ENCODE measurements at places on chromosomes 16 and 17.

GRCh38 chr16:58614212-58614611, 15.4 kb downstream of the CNOT1 start:
- DNase-seq, result no peak

GRCh38 chr17:59428916-59429485, 97.5 kb downstream of the YPEL2 start:
- DNase-seq, result no peak

- no peak for DNase-seq
These were observed 653 bp downstream of the FANCA start for GRCh38 chr16:89815639-89816348.

DNA sequence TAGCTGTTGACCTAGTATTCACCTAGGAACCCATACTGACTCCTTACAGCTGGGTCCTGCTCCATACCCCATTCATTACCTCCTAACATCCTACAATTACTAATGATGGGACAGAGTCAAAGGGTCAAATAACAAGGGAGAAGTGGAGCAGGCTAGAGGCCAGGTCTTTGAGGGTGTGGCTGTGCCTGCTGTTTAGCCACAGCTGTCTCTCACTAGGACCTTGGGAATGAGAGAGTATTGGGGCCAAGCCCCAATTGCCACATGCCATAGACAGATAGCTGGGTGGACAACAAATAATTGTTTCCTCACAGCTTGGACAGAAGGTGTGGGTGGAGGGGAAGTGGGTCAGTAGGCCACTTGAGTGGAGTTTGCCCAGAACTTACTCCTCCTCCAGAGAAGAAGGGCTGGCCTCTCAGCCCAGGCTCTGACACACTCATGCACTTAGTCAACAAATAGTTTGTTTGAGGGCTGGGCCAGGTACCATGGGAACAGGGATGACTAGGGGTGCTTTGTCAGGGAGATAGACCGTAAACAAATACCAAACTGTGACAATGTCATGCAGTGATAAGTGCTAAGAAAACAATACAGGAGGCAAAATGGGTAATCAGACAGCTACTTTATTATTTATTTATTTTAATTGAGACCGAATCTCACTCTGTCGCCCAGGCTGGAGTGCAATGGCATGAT, 10.2 kb upstream of the CENPT start:
- DNase-seq, result peak; percentile 95

DNA sequence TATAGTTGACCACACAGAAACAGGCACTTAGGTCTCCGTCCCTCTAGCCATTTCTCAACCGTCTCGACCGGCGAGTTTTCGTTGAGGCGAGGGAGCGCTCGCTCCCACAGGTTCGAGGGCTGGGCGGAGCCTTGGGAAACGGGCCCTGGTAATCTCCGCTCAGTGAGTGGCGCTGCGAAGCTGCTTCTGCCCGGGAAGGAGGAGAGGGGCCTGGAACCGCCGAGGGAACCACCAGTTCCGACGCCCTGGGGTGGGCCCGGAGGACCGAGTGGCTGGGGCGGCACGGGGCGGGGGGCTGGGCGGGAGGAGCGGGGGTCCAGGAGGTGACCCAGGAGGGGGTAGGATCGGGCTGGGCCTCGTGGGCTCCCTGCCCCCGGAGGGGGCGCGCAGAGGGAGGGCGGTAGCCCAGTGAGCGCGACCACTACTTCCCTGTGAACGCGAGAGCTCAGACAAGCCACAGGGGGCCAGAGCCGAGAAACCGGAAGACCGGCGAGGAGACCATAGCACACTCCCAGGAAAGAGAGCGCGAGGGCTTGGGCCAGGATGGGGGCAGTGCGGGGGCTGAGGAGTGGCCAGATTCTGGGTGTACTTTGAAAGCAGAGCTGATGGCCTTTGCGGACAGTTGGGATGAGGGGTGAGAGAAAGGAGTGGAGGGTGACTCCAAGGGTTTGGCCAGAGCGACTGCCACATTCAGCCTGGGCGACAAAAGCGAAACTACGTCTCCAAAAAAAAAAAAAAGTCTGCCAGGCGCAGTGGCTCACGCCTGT, 29.9 kb upstream of the ARL4D start:
- DNase-seq, result peak; percentile 67

DNA sequence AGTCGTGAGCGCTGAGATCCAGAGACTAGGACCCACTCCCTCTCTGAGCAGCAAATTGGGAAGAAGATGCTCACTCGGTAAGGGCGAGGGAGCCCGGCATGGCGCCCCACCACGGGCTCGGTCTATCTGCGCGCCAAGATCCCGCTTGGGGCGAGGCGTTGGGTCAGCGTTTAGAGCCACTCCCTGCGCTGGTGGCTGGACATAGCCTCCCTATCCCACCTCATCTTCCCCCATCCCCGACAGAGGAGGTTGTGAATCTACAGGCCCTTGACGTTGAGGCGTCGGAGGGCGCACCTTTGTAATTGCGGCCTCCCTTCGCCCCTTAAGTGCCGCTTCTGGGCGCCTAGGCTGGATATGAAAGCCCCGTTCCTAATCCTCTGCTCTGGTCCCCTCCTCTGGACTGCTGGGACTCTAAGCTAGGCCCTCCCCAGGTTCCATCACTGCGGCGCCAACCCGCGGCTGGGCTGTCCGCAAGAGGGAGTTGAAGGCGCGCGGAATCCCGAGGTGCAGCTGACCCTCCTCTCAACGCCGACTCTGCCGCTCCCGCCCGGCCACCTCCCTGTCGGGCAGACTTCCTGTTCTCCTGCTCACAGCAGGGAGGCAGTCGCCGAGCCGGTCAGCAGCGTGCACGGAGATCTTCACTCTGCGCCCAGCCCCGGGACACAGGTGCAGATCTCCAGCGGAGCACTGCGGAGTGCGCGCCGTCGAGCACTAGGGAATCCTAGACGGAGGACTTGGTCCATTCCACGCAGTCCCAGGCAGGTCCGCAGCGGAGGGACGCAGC, 16.1 kb upstream of the HOXB9 start:
- DNase-seq, result no peak

DNA sequence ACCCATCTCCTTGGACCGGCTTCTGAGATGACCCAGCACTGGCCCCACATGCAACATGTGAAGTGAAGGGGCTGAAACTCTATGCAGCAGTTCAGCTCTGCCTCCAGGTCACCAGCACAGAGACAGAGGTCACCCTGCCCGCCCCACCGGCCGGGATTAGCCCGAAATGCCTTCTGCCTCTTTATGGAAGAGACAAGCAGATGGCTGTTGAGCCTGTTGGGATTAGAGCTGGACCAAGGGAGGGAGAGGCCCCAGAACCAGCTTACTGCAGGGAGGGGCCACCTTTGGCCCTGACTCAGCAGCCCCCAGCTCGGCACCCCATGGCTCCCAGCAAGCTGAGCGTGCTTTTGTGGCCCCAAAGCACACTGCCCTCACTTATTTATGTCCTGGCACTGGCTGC, 5.7 kb downstream of the AIPL1 start:
- no peak for DNase-seq

- no peak for DNase-seq
These were observed 2177.2 kb downstream of the TP53TG3F start for GRCh38 chr16:35636480-35637230.

- no peak for DNase-seq
These were observed 18.5 kb upstream of the SPDYE4 start for GRCh38 chr17:8776881-8777280.

- no peak for DNase-seq
These were observed 9.2 kb downstream of the C1QTNF1 start for GRCh38 chr17:79033046-79033616.

DNA sequence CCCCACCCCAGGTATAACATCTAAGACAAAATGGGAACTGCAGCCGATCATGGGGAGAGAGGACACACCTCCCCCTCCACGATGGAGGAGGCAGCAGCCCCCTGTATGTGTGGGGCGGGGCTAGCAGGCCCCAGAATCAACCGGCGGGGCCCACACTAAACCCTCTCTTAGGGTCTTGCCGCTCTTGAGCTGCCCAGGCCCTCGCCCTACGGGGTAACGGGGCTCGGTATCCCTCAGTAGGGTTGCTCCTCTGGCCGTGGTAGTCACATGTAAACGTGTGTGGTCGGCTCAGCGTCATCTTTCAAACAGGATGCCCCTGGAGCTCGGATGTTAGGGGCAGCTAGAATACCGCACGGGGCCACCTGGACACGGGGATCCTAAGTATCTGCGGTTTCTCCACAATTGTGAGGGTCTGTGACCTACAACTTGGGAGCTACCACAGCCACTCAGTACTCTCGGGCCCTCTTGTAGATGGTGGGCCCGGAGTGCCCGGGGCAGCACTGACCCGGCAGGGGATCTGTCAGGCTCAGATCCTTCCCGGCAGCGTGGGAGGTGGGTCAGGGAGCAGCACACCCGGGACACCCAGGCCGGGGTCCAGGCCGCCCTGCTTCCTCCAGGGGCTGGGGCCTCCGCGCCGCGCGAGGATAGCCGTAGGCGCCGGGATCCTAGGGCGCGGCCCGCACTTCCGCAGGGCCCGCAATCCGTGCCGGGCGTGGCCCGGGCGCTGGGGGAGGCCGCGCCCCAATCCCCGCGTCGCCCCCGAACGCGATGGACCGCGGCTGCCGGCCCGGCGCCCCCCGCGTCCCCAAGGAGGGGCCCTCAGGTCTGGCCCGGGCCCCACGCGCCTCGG, 781 bp downstream of the ARHGDIA start:
- no peak for DNase-seq

- peak; percentile 58 for DNase-seq
These were observed 26.1 kb upstream of the KDM8 start for GRCh38 chr16:27177031-27177774.

DNA sequence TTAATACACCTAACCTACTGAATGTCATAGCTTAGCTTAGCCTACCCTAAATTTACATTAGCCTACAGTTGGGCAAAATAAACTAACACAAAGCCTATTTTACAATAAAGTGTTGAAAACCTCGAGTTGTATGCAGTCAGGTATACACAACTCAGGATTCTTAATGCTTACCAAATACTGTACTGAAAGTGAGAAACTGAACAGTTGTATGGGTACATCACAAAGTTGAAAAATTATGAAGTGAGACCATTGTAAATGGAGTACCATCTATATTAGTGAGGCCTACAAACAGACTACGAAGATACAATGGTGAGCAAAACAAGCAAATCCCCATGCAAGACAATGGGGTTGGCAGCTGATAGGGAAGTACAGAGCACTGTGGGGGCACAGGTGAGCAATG, 79.7 kb downstream of the VAT1L start:
- DNase-seq, result no peak

All from kidney glomerular epithelial cell (primary cell).